CD4-positive, alpha-beta T cell treated with Interleukin-1 beta for 1 hour (primary cell): ENCODE measurements at places on chromosomes 3 and 15.

DNA sequence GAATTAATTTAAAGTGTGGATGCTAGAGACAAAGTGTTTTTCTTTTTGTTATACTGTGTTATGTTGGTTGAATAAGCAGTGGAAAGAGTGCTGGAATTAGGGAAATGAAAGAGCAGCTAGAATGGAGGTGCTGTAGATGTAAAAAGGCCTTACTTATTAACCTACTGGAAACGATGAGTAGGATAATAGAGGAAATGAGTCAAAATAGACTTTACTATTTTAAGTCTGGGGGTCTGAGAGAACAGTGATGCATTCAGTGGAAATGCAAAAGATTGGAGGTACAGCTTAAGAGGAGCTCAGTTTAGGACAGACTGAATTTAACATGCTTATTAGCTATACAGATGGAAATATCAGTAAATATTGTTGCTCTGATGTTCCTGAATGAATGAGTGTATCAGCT is 674.0 kb downstream of the OTOL1 start:
- DNase-seq: no peak

DNA sequence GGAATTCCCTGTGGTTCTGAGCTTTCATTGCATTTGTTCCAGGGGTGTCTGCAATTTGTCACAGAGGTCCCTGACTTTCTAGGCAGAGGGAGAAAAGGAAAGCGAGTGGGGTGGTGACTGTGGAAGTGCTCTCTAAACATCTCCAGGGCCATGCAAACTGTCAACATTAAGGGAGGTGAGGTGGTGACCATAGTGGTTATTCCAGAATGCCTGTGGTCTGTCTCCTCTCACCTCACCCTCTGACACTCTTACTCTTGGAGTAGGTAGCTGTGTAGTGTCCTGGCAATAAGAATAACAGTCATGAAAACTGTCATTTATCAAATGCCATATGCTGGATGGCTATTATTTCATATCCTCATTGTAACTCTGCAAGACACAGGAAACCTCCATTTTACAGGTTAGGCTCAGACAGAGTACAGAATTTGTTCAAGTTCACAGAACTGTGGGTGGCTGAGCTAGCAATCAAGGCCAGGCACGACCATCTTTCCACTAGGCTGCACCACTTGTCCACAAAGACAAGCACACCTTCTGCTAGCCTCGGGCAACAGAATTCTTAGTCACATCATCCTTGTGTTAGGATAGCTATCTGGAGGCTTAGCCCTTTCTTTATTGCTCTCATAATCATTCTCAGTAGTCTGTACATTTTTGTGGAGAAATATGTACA is 179.4 kb downstream of the CD47 start:
- DNase-seq: no peak

DNA sequence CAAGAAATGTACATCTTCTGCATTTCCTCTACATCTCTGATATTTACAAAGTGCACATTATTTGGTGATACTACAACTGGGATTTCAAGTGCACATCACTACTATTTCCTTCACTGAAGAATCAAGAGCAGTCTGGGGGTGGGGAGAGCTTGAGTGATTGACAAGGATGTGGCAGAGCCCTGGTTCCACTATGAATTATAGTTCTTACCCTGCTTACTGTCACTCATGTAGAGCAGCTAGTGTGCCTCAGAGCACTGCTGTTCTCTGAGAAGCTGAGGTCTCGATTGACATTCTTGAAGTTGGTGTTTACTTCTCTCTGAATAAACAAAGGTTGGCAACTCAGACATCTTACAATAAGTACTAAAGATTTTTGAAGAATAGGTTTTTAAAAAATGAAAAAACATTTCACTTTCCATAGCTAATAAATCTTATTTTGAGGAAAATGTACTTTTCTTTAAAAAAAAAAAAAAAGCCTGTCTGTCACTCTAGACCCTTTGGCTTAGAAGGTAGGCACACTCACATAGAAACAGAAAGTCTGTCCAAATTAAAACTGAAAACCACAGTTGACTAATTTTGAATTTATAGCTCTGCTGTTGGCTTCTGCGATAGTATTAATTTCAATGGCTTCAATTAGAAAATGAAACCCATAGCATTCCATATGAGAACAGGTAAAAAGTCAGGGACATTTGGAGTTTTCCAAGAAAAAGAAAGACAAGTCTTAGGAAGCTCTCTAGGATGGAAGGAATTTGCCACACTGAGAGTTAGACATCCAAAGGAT is 5.6 kb downstream of the GREM1 start:
- no peak for DNase-seq

DNA sequence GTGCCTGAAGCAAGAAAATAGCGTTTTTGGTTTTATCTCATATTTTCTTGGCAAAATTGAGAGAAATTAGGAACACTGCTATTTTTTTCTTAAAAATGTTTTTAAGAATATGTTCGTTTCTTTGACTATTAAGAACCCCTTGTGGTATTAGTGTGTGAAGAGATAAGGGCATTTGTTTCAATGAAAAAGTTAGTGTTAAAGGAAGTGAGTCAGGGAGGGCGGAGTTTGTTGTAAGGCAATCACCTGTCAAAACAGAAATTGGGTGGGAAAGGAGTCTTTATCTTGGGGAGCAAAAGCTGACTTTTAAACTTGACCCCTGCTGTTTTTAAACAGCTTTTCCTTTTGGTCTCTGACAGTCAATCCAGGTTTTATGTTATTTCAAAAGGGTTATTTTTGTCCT is 4.2 kb downstream of the RAP2B start:
- DNase-seq: peak; percentile 55

DNA sequence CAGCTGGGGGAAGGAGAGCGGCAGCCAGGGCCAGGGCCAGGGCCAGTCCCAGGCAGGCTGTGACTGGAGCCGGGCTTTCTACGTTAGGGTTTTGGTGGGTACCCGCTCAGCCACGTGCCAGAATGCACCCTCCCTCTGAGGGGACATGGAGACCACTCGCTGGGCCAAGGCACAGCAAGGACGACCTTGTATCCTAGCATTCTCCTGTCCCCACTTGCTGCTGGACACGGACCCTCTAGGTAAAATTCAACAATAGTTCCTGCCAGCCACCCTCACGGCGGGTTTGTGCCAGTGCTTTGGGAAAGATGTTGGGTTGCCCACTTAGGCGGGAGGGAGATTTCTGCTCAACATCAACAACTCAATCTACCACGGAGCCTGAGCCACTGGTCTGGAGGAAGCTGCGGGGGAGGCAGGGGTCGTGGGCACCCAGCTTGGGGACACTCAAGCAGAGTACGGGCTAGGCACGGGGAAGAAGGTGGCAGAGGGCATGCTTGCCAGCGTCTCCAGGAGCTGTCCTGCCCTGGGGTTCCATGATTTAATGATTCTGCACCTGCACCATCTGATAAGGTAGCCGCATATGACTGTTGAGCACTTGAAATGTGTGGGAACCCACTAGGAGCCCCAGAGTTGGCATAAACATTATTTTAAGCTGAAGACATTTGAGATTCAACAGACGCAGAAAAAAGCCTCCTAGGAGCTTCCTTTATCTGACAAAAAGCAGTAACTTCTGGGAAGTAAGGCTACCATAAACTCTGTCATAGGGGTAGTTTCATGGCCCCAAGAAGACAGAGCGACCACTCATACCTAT is 22.5 kb upstream of the C15orf39 start:
- no peak for DNase-seq
